Glomerular endothelial cell (primary cell): ENCODE measurements at places on chromosomes 6 and 20. TPM values are rescaled to one million over a fixed set of nuclear protein-coding genes. Genes with fewer than 3 reads are reported as not detected.

FUT9 gene
- 0.15 TPM in 1 of 2 replicates, not detected in the other for total RNA-seq

TRDN gene
- not detected in 2 replicates for total RNA-seq

TRIM40 gene
- not detected in 2 replicates for total RNA-seq

PSORS1C2 gene
- total RNA-seq = not detected in 2 replicates

SLC4A11 gene
- total RNA-seq = 10.9 and 11.3 TPM in 2 replicates

CDH26 gene
- not detected in 2 replicates for total RNA-seq

FAM83C gene
- total RNA-seq = not detected in 2 replicates

CAGE1 gene
- total RNA-seq = not detected in 2 replicates

VIP gene
- 2.0 and 2.7 TPM in 2 replicates for total RNA-seq

FBXO5 gene
- 2.8 and 10.2 TPM in 2 replicates for total RNA-seq

EDN3 gene
- total RNA-seq = not detected in 2 replicates

CDH4 gene
- total RNA-seq = 9.2 and 11.9 TPM in 2 replicates

FERMT1 gene
- 1.2 and 3.9 TPM in 2 replicates for total RNA-seq
